CD4-positive, alpha-beta T cell treated with Interleukin-6 at 100 ng/mL for 8 hours (primary cell): ENCODE measurements at places on chromosomes 2 and 18.

- DNase-seq: no peak
These were observed 129.2 kb downstream of the ALPK2 start for GRCh38 chr18:58499527-58500221.

GRCh38 chr2:202643012-202643858, 8.5 kb downstream of the FAM117B start:
- peak; percentile 58 for DNase-seq

DNA sequence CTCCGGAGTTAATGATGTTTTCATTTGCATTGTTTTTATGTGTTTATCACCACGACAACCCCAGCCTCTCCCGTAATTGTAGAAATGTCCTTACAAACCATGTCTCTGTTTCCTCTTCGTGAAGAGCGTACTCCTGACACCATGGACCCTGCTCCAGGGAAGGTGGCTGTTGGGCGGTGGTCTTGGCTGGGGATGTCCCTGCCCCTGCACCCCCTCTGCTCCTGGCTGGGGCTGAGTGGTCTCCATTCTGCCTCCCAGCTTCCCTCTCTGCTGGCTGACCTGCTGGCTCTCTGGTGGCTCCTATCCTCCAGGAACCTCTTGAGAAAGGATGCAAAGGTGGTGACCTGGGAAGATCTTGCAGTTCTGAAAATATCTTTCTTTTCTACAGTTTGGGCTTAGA, 81.1 kb downstream of the ASB1 start:
- no peak for DNase-seq

DNA sequence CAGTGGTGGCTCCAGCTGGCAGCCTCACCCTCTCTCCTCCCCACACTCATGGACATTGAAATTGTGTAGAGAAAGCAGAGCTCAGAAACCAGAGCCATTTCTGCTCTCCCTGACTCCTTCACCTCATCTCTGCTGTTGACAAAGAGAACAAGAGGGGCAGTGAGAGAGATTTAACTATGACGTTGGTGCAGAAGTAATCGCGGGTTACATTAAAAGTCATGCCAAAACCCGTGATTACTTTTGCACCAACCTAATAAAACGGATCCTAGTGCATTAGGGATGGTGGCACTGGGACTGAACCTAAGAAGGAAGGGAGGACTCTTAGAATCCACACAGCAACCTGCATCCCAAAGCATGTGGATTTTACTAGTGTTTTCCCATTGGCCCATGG, 113.3 kb upstream of the CDC42EP3 start:
- no peak for DNase-seq

GRCh38 chr2:160387558-160388262, 105.9 kb downstream of the RBMS1 start:
- no peak for DNase-seq

- no peak for DNase-seq
These were observed 69.8 kb downstream of the REV1 start for GRCh38 chr2:99420031-99420430.

DNA sequence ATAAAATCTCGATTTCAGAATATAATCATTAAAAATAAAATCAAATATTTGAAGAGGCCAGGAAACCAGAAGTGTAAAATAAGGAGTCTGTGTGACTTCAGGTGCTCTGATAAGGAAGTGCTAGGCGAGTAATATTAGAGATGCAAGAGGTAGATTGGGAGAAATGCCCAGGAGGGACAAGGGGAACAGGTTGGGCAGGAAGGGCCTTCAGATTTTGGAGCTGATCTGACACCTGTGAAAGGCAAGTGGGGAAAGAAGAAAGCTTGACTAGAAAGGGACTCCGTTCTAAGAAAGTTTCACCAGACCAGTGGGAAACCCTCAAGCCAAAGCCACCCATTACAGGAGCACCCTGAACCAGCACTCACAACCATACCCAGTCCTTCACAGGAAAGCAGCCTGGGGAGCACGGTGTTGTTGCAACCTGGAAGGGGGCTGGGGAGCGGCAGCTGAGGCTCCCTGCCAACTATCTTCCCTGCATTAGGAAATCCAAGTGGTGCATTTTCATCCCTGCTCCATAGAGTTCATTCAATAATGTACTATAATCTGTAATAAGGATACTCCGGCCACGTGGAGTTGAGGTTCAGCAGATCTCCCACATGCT, 57.5 kb upstream of the GREB1L start:
- no peak for DNase-seq

DNA sequence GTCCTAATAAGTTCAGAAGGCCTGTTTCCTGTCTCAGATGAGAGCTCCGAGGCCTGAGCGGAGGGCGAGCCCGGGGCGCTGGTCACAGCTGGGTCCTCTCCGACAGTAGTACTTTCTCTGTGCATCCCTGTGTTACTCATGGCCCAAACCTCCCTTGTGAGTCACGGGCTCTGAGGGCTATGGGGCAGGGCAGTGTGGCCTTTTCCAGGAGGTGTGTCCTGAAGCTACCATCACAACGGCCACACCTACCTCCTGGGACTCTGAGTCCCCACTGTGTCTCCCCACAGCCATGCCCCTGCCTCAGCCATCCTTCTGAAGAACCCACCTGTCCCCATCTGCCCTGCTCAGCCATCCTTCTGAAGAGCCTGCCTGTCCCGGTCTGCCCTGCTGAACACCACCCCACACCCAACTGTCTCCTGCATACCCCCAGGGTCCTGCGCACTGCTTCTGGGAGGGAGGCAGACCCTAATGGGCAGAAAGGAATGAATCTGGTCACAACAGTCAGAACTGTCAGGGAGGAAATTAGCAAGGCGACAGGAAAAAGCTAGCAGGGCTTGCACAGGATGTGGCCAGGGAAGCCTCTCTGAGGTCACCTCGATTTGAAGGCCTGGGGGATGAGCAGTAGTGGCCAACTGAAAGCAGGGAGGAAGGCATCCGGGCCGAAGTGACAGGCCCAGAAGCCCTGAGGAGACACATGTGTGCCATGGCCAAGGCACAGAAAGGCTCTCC, 145.4 kb upstream of the RIOK3 start:
- no peak for DNase-seq

DNA sequence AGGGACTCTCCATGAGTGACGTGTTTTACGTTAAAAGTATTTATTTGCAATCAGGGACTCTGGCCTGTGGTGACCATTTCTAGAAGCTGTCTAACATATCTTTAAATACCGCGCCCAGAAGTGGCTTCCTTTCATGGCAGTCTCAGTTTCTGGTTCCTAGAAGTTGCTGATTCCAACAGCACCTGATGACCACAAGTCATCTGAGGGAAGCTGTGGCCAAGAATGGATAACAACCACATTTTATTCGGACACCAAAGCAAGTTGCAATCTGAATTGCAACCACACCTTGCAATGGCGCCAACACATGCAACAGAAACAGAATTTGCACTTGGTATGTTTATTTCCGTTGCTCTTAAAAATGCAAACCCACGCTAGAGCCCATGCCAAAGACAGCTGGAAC, 33.1 kb downstream of the MEX3C start:
- no peak for DNase-seq

DNA sequence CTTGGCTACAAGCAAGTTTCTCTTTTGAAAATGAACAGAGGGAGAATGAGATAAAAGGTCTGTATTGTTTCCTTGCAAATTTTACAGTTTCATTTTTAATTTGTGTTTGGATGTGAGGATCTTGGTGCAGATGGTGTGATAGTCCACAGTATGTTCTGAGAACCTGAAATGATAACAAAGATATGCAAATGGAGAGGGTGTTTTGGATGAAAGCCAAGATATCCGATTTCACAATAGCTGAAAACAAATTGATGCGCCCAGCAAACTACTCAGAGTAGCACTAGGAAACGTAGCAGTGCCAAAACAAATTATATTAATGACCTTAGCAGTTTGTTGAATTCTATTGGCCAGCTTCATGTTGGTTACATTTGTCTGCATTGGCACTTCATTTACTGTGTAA, 683.5 kb downstream of the TMEM182 start:
- no peak for DNase-seq

GRCh38 chr2:148046802-148047201, 25.9 kb downstream of the MBD5 start:
- DNase-seq: no peak

- no peak for DNase-seq
These were observed 22.6 kb downstream of the FER1L5 start for GRCh38 chr2:96665083-96665569.

DNA sequence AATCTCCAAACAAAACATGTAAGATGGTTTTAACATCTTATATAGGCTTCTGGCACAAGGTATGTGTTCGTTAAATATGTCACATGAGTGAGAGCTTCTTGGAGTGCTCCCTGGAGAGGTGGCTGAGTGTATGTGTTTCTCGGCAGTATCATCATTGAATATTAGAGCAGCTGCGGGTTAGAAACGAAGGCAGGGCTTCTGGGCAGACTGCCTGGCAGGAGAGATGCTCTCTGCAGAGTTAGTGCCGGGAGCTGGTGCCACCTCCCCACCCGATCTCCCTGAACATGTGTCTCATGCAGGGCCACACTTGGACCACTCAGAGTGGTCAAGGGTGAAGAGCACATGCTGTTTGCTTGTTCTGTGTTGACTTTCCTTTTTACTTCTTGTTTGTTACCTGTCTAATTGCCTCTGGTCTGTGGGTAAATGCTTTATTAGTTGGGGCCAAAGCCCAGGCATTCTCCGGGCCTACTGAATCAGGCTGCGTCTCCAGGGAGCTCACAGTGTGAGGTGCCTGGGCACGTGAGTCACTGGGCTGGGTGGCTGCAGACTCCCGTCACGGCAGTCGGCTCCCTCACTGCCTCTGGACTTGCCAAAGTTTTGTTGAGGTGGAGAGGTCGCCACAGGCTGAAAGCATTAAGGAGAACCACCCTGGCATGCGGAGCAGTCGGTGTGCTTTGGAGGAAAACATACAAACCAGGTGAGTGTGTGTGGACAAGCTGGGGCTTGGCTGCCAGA, 246.6 kb downstream of the FHOD3 start:
- DNase-seq: no peak

- no peak for DNase-seq
These were observed 104.3 kb downstream of the METTL4 start for GRCh38 chr18:2466978-2467377.

DNA sequence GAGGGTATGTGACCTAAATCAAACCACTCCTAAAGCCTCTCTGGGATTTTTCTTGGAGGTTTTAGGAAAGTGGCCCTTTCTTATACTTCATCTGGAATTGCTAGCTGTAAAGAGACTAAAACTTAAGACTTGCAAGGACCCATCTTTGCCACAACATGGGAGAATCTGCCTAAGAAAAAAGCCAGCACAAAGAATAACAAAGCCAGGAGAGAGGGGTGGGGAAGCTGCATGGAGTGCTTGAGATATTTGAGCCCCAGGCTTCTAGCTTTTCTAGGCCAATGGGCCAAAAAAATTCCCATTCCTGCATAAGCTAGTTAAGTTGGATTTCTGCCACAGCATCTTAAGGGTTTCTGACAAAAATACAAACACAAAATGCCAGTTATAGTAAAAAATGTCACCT, 38.5 kb upstream of the LYPD6 start:
- DNase-seq: no peak
